ENCODE measurements at places on chromosomes 2 and 18. TPM values are rescaled to one million over a fixed set of nuclear protein-coding genes. Genes with fewer than 3 reads are reported as not detected.

DNA sequence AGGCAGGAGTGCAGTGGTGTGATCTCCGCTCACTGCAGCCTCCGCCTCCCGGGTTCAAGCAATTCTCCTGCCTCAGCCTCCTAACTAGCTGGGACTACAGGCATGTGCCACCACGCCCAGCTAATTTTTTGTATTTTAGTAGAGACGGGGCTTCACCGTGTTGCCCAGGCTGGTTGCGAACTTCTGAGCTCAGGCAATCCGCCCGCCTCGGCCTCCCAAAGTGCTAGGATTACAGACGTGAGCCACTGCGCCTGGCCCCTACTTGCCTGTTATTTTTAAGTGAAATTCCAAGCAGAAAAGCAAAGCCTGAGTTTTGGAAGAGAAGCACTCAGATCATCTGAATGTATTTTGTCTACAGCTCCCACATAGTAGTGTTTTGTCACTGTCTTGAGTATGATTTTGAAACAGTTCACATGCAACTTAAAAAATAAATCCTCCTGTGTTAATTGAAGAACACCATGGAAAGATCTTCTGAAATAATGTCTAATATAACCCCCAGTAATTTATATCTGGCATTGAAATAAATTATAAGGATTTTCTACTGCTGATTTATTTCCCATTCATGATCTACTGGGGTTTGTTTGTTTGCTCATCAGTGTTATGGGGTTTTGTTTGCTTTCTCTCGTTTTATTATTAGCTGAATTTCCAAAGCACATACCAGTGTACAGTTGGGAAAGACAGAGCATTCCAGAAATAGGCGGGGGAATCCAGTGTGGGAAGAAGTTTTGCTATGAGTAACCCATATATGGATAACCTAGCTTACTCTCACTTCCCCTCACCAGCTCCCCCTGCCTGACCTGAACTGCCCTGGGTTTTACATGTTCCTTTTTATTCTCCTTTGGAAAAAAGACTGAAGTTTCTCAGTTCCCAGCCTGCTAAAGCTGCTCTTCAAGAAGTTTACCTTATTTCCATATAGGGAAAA, 80.1 kb upstream of the MAP3K20 start:
- DNase-seq = peak; percentile 62

- no peak for DNase-seq
Observed at GRCh38 chr2:239773228-239774141, 251.7 kb downstream of the NDUFA10 start.

DNA sequence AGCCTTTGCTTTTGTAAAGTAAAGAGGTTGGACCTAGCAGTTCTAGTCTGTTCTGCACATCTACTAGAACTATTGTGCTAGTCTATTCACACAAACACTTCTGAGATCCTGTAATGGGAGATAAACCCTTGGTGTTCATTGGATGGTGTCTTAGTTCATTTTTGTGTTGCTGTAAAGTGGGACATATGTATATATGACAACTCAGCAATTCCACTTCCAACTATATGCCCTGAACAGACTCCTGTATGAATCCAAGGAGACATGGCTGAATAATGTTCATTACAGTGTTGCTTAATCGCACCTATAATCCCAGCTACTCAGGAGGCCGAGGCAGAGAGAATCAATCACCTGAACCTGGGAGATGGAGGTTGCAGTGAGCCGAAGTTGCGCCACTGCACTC, 23.3 kb downstream of the HK2 start:
- no peak for DNase-seq

GRCh38 chr2:27211241-27211942, 449 bp upstream of the ATRAID start:
- DNase-seq = peak; percentile 9

GRCh38 chr18:79611040-79611681, 68.4 kb upstream of the CTDP1 start:
- peak; percentile 52 for DNase-seq

- DNase-seq = no peak
Observed at GRCh38 chr18:79746730-79747129, 51.0 kb upstream of the KCNG2 start.

DNA sequence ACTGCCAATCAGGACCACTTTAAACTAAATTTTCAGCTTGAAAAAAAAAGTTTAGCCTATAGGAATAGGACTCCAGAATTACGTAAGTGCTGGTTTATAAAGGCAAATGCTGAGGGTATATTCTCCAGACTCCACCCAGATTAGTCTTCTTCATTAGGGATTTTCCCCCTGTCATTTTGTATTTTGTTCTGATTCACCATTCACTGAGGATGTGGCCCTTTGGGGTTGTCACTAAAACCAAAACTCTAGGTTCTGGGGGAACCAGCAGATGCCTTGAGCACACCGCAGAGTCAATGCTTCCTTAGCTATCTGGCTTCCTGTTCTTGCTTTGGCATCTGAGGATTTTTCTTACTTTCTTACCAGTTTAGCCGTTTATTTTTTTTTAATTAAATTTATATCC, 10.5 kb downstream of the SCYGR4 start:
- no peak for DNase-seq

DNA sequence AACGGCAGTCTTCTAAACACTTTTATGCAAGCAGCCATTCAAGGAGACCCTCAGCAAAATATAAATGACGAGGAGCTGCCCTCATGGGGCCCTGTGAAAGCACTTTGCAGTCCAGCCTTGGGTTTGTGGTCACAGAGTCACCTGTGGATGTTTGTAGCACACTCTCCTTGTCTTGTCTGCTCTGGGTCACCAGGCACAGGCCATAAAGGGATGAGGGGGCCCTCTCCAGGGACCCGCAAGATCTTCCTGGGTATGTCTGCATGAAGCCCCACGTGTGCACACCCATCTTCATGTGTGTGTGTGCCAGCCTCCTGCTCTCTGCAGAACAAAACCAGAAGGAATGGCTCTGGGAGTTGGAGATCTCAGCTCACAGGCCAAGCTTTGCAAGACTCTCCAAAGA, 36.2 kb downstream of the ATOH8 start:
- no peak for DNase-seq

DNA sequence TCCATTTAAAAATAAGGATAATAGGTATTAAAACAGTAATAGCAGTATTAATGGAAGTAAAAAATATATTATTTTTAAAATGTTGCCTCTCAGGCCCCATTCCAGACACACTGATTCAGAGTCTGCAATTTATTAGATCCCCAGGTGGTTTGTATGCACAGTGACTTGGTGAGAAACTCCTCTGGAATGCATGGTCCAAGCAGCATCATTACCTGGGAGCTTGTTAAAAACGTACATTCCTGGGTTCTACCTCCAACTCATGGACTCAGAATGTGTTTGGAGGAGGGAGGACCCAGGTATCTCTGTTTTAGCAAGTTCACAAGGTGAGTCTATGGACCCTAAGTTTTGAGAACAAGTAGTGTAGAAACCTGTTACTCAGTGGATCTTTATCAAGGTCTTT, 95.6 kb downstream of the ITGA4 start:
- no peak for DNase-seq

- no peak for DNase-seq
Observed at GRCh38 chr2:110097506-110098220, 18.0 kb downstream of the MALL start.

- DNase-seq = no peak
Observed at GRCh38 chr2:38243186-38243880, 133.7 kb downstream of the ATL2 start.

DNA sequence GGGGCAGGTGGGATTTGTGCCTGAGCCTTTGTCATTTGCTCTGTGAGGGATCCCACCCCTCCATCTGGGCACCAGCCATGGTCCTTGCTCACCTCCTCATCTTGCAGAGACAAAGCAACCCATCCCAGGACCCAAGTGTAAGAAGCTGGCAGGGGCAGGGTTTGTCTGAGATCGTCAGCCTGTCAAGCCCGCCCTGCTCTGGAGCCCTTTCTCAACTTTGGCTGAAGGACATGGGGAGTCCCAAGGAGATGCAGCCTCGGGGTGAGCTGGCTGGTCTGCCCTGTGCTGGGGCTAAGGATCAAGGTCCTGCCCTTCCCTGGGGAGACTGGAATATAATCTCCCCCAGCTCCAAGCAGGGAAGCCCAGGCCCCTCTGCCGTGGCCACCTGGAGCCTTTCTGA, 86.0 kb downstream of the CAPN13 start:
- no peak for DNase-seq

- no peak for DNase-seq
Observed at GRCh38 chr2:133532919-133533318, 35.3 kb downstream of the NCKAP5 start.

- no peak for DNase-seq
Observed at GRCh38 chr18:57925706-57926105, 118.3 kb upstream of the NEDD4L start.

DNA sequence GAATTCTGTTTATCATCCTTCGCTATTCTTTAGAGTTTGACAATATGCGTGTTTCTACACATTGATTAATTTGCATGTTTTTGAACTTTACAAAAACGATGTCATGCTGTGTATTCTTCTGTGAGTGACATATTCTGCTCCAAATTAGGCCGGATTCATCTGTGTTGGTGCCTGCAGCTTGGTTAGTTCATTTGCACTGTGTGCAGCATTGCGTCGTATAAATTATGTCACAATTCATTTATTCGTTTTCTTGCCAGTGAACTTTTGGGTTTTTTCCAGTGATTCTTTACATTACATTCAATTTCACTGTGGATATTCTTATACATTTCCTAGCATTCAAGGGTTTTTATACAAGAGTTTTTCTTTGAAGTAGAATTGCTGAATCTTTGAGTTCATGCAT, 118.3 kb downstream of the KCNF1 start:
- DNase-seq = no peak

DNA sequence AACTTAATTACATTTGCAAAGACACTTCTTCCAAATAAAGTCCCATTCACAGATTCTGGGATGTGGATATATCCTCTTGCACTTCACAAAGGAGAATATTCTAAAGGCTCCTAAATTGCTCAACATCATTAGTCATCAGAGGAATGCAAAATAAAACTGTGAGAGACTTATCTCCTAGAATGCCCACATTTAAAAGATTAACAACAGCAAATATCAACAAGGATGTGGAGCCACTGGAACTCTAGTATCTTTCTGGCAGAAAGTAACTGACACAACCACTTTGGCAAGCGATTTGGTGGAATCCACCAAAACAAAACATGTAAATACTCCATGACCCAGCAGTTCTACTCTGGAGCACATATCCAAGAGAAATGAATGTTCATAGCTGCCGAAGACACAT, 4.6 kb downstream of the NEU2 start:
- no peak for DNase-seq

DNA sequence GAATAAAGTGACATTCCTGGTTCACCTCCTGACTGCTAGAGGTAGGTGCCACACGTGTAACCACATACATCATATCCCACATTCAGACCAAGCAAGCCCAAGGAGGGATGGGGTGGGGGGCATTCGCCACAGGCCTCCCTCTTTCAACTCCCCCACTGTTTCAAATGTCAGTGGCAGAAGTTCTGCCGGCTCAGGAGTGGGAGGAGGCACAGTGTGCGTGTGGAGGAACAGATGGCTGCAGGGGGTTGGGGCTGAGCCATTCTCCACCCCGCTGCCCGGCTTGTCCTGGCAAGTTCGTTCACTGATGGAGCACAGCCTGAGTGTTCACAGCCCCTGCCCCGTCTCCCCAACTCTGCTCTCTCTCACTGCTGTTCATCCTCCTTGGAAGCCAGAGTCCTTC, 75.4 kb upstream of the TANC1 start:
- no peak for DNase-seq

GRCh38 chr18:76051396-76052226, 443.4 kb downstream of the ZNF516 start:
- no peak for DNase-seq

DNA sequence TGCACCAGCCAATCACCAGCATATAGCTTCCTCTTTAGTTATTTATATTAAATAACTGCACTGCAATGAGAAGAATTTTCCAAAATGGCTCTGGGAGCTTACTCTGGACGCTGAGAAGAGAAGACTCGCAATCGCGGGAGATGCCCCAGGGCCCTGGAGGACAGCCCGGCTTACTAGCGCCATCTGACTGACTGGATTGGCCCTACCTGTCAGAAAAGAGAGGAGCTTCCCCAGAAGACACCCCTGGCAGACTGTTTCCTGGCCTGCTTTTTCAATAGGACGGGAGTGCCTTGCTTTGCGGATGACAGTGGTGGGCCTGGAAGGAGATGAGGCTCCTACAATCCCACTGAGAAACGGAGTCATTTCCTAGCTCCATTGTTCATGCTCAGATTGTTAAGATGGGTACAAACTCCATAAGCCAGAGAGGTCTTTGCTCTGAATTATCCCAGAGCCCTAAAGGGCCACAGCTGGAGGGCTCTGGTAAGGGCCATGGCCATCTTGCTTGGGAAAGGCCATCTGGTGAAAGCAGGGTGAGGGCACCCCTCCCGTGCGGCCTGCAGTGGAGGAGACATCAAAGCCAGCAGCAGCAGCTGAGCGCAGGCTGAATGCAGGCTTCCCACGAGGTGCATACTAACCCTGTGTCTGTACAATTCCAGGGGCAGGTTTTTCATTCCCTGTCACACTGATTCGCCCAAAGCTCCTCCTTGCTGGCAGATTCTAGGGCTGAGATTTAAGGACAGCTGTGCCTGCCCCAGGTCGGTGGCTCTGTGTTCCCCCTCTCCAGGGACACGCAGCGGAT, 92.1 kb downstream of the GALR1 start:
- no peak for DNase-seq

DNA sequence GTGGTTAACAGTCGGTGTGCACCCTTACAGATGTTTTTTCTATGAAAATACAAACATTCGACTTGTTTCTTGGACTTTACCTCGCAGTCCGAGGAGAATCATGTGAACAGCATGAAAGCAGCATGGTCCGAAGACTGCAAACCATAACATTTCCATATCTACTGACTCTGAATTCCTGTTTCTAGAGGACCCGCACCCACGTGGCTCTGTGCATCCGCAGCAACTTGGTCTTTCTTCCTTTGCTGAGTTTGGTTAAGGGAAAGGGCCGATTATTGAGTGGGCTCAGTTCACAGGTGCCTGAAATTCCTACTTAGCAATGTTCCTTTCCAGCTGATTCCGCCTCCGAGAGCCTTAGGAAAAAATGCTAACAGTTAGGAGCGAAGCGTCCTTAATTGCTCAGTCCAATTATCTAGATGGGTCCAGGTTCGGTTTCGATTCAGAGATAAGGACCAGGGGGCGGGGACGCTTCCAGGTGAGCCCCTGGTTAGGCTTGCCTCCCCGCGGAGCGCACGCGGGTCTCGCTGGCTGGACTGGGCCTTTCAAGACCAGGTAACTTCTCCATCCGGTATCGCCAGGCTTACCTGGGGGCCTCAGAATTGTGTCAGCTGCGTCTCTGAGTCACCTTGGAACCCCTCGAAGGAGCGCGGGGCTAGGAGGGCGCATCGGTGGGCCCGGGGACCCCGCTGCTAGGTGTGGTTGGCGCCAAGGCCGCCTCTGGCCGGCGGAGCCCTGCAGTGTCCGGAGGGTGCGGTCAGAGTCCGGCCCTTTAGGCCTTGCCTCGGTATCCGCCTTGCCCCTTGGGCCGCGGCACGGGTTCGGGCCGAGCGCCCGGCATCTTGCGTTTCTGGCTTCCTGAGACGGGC, 1.1 kb upstream of the B3GNT2 start:
- DNase-seq = no peak

- no peak for DNase-seq
Observed at GRCh38 chr2:241321033-241321432, 5.3 kb downstream of the SEPTIN2 start.

Gene MC4R
- not detected for total RNA-seq

Gene LHCGR
- 0.63 TPM for total RNA-seq

Gene KCNG2
- not detected for total RNA-seq

Gene DNAJC5G
- not detected for total RNA-seq

Gene GRP
- not detected for total RNA-seq

Gene LRATD1
- total RNA-seq = 3.9 TPM

Gene PLGLB1
- 11.4 TPM for total RNA-seq

Gene POTEJ
- not detected for total RNA-seq
